ENCODE measurements at places on chromosomes 13 and 19. TPM values are rescaled to one million over a fixed set of nuclear protein-coding genes. Genes with fewer than 3 reads are reported as not detected.
A peak's percentile ranks its signal among the peaks of the same experiment; 100 is the strongest.

RASL11A gene
- total RNA-seq, result 1.5 TPM

ZNF606 gene
- 0.84 TPM for total RNA-seq

PBX4 gene
- 2.1 TPM for total RNA-seq

TPRX2 gene
- total RNA-seq, result not detected

CEACAM7 gene
- total RNA-seq, result not detected

DNA sequence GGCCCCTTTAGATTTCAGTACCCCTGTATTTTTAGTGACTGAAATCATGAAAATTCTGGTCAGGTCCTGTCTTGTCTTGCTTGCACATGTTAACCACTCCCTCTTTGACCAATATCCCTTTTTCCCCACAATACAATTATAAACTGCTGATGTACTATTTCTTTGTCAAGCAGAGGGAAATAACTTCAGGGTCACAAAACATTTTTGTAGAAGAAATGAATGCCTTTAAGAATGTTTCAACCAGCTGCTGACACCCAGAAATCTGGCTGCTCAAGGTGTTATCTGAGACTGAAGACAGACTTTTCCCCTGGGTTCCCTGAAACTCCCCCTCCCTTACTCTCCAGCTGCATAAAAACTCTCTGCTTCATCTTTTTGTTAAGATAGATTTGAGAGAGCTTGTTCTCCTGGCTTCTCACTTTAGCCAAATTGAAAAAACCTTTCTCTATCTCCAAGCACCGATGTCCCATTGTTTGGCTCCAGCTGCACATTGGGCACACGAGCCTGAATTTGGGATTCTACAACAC, 18.4 kb upstream of the ACOD1 start:
- DNase-seq, result no peak

GRCh38 chr19:2578391-2578890, 102.5 kb downstream of the GADD45B start:
- no peak for DNase-seq

- DNase-seq, result no peak
Measured at GRCh38 chr19:31233295-31233800, 115.9 kb downstream of the TSHZ3 start.

DNA sequence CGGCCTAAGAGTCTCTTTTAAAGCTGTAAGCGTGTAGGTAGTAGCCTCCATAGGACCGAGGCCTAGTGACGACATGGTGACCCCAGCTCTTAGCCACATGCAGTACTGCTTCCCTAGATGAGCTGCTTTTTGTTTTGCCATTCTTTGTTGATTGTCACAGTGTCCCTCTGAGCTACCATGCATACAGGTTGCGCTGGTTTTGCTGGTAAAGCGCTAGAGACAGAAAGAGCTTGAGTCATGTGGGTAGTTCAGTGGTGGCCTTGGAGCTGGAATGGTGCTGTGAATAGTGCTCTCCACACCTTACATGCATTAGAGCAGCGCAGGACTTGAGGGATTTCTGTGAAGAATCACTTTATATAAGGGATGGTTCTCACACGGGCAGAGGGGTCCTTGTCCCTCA, 5.1 kb downstream of the HNRNPM start:
- DNase-seq, result no peak

DNA sequence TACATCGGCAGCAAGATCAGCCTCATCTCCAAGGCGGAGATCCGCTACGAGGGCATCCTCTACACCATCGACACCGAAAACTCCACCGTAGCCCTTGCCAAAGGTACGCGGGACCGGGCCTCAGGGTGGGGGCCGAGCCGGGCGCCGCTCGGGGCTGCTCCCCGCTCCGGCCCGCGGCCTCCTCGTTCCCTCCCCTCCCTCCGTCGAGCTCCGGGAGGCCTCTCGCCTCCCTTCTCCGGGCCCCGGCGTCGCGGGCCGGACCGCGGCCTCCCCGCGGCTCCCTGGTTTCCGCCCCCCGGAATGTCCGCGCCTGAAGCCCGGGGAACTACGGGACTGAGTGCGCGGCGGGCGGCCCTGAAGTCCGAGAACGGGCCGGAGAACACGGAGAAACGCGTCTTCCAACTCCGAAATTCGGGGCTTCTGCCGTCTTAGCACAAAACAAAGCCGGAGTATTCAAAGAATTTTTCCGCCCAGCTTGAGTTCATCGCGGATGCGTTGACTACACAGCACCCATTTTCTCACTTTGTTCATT, 423 bp downstream of the LSM14A start:
- peak; percentile 70 for DNase-seq

DNA sequence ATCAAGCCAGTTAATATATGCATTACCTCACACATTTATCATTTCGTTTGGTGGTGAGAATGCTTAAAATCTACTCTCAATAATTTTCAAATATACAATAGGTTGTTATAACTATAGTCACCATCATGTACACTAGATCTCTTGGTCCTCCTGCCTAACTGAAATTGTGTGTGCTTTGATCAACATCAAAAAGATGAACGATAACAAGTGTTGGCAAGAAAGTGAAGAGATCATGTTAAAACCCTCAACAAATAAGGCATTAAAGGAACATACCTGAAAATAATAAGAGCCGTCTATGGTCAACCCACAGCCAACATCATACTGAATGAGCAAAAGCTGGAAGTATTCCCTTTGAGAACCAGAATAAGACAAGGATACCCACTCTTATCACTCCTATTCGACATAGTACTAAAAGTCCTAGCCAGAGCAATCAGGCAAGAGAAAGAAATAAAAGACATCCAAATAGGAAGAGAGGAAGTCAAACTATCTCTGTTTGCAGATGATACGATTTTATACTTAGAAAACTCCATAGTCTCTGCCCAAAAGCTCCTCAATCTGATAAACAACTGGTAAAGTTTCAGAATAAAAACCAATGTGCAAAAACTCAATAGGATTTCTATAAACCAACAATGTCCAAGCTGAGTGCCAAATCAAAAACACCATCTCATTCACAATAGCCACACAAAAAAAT, 27.9 kb upstream of the OR10H1 start:
- no peak for DNase-seq

GRCh38 chr19:37718304-37718703, 1.3 kb downstream of the ZNF607 start:
- DNase-seq, result no peak

- no peak for DNase-seq
Measured at GRCh38 chr13:68185444-68186141, 955.5 kb upstream of the PCDH9 start.

GRCh38 chr13:51846756-51847155, 1.8 kb upstream of the TMEM272 start:
- DNase-seq, result no peak

DNA sequence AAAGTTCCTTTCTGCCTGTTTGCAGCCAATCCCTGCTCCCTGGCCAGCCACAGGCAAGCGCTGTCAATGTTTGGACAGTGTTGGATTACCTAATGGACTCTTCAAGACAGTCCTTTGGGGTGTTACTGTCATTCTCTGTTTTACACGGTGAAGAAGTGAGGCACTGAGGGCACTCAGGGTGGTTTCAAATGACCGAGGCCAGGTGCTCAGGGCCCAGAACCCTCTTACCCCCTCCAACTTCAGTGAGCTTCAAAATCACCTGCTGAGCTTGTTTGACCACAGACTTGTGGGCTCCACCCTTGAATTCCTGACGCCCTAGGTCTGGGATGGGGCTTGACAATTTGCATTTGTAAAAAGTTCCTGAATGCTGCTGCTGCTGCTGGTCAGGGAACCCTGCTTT, 97.9 kb downstream of the GGACT start:
- no peak for DNase-seq
